ENCODE measurements at places on chromosomes 12 and 14.

DNA sequence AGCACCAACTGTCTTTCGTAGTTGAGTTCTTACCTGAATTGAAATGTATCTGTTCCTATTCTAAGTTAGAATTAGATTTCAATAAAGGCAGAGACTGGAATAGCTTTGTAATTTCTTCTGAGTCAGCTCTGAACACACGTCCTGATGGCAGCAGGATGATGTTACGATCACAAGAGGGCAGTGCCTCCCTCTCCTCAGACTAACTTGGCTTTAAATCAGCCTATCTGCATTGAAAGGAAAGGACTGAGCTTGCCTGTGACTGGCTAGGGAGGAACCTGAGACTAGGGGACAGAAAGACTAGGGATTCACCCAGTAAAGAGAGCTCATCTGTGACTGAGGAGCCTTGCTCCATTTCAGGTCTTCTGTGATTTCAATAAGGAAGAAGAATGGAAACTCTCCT, 323.7 kb upstream of the OR4E1 start:
- peak; percentile 40 for DNase-seq

- DNase-seq = no peak
Observed at GRCh38 chr12:59839514-59839913, 243.7 kb downstream of the SLC16A7 start.

DNA sequence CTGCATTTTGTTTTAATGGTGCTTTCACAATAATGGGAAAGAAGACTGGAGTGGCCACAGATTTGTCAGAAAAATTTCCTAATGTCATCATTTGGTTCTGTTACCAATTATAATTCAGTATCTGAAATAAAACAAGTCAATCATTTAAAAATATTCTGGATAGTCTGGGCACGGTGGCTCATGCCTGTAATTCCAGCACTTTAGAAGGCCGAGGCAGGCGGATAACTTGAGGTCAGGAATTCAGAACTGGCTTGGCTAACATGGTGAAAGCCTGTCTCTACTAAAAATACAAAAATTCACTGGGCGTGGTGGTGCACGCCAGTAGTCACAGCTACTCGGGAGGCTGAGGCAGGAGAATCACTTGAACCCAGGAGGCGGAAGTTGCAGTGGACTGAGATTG, 4.0 kb upstream of the LIMA1 start:
- DNase-seq = no peak

- no peak for DNase-seq
Observed at GRCh38 chr12:72028966-72029365, 90.3 kb downstream of the TPH2 start.

- no peak for DNase-seq
Observed at GRCh38 chr14:32950584-32950983, 11.9 kb downstream of the NPAS3 start.

- no peak for DNase-seq
Observed at GRCh38 chr12:70351076-70351475, 15.0 kb upstream of the KCNMB4 start.

DNA sequence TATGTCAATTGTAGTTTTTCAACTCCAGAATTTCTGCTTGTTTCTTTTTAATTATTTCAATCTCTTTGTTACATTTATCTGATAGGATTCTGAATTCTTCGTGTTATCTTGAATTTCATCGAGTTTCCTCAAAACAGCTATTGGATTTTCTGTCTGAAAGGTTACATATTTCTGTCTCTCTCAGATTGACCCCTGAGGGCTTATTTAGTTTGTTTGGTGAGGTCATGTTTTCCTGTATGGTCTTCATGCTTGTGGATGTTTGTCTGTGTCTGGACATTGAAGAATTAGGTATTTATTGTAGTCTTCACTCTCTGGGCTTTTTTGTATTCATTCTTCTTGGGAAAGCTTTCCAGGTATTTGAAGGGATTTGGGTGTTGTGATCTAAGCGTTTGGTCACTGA, 85.6 kb downstream of the SNAPC1 start:
- no peak for DNase-seq

GRCh38 chr12:84857525-84858208, 54.9 kb downstream of the SLC6A15 start:
- no peak for DNase-seq

GRCh38 chr12:104850781-104851180, 107.3 kb downstream of the SLC41A2 start:
- no peak for DNase-seq

DNA sequence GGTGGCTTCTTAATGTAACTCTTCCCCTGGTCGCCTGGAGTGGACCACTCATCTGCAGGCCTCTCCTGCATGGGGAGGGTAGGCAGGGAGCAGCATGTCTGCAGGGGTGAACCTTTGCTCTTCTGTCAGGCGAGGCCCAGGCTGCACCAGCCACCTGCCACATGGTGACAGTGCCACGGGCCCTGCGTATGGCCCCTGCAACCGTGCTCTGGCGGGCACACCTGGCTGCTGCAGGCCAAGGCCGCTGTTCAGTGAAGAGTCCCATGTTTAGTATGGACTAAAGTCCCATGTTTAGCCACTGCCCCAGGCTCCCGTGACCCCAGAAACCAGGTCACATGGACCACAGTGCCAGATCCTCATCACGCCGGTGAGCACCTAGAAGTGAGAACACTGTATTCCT, 187.0 kb downstream of the ADGRD1 start:
- no peak for DNase-seq

DNA sequence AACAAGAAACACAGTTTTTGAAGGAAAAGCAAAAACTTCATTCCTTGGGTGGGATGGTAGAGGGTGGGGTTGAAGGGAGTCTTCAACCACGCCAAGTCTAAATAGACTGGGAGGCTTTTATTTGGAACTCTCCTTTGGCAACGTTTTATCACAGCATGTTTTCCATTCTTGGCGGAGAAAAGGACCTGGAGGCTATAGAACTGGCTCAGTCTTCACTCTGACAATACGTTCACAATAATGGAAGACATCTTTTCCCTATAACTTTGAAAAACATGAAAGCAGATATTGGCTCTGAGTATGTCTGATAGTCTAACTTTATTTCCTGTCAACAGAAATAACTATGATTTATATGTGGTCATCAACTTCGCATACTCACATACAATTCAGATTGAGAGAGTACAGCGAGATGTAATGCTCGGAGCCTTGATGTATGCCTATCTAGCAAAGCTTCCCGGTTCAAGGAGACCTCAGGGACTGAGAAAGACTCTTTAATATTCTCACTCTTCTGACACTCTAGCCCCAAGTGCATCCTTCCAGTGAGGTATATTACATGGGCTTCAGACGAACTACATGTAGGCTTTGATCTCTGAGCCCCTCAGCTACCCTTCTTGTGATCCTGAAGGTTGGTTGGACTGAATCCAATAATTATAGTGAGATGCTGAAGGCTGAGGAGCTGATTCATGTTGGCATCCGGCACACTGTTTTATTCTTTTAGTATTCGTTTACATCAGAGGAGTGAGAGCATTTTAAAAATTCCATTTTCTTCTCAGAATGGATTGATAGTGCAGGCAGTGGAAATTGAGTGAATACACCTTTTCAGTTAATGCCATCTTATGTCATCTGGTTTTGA, 14.0 kb downstream of the TMEM30B start:
- DNase-seq = no peak

GRCh38 chr12:55469291-55469690, 647 bp downstream of the OR6C70 start:
- no peak for DNase-seq

DNA sequence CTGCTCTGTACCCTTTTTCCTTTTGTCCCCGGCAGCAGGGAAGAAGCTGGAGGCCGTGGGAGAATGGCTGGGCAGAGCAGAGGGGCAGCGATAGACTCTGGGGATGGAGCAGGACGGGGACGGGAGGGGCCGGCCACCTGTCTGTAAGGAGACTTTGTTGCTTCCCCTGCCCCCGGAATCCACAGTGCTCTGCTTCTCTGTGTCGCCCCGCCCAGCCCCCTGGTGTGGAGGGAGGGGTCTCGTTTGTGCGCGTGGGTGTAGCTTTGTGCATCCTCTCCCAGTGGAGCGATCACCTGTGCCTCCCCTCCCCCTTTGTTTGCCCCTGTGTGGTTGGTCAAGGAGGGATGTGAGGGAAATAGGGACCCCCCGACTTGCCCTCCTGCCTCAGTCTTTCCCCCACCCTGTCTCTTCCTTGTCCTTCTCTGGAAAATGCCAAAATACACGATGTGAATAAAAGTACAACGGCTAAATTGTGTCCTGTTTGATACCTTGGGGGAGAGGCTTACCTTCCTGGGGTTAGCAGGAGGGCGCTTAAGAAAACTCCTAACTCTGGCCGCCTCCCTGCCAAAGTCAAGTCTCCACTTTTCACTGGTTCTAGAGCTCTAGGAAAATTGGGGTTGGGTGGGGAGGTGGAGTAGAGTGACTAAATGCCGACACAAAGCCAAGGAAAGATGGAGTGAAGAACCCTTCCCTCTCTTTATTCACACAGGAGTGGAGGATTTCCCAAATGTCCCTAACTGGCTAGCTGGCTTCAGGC, 990 bp upstream of the TPI1 start:
- DNase-seq = no peak

- DNase-seq = no peak
Observed at GRCh38 chr12:33771889-33772288, 250.4 kb upstream of the ALG10 start.

GRCh38 chr14:89641495-89642175, 224.6 kb upstream of the FOXN3 start:
- no peak for DNase-seq

GRCh38 chr12:53989227-53990113, 4.5 kb downstream of the HOXC10 start:
- no peak for DNase-seq

- no peak for DNase-seq
Observed at GRCh38 chr14:99879401-99880295, 86.4 kb downstream of the EML1 start.
